Brain pericyte (primary cell): ENCODE measurements at places on chromosomes 12 and 14.

GRCh38 chr14:21255385-21256101, 13.7 kb downstream of the HNRNPC start:
- DNase-seq = no peak

DNA sequence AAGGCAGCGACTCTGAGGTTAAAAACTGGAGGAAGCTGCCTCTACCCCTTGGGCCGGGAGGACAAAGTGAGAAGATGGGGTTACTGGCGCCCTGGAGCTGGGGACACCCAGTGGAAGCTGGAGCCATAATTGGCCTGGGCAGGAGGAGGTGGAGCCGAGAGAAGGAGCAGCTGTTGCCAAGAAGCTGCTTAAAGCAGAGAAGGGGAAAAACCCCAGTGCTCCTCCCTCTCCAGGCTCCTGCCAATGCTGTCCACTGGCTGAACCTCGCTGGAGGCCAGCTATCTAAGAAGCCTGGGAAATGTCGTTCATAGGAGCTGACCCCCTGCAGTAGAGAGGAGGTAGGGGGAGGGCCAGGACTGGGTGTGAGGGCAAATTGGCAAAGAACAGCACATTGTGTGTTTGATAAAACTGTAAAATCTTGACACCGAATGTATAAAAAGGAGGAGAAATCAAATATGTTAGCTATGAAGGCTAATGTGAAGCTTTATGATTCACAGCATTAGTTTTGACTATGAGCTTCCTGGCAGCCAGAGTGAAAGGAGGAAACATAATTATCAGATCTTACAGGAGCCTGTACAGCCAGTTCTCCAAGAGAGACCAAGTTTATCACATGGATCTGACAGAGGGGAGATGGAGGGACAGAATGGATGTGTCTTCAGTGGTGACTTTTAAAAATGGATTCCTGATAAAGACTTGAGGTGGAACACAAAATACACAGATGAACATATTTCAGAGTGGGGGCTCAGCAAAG, 9.5 kb downstream of the HHIPL1 start:
- no peak for DNase-seq

GRCh38 chr12:47376927-47377326, 297.2 kb upstream of the AMIGO2 start:
- no peak for DNase-seq

GRCh38 chr14:51534610-51535011, 117.1 kb upstream of the FRMD6 start:
- DNase-seq = no peak

DNA sequence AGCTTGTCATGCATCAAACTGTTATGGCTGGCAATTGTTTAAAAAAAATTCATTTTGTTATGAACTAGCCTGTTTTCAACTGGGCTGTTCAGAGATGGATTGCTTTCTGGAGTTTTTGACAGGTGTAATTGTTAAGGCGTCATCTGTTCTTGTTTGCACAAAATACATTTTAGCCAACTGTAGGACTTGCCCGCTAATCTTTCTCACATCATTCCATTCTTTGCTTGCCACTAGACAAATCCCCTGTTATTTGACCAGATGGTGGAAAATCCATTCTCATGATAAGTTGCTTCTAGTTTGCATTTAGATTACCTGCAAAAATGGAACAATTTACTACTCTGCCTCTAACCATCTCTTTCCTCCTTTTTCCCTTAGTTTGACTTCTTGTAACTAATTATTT, 114.3 kb downstream of the NPAS3 start:
- DNase-seq = no peak
